HS-27A (cell line): ENCODE measurements at places on chromosomes 1 and 21.

- DNase-seq, result no peak
Measured at GRCh38 chr1:74403606-74404005, 108.8 kb downstream of the LRRC53 start.

DNA sequence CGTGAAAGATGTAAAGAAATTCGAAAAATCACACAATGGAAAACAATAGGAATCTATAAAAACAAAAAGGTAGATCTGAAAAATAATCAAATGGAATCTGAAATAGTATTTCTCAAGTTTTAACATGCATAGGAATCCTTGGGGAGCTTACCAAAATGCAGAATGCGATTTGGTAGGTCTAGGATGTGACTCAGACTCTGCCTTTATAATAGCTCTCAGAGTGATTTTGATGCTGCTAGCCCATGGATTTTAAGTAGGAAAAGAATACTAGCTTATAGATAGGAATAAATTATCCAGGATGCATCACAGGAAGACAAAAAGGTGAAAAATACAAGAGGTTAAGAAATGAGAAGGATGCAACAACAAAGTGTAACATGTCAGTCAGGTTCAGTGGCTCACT, 14.1 kb upstream of the RABGGTB start:
- DNase-seq, result no peak

- DNase-seq, result no peak
Measured at GRCh38 chr1:87872692-87873091, 544.0 kb downstream of the LMO4 start.

DNA sequence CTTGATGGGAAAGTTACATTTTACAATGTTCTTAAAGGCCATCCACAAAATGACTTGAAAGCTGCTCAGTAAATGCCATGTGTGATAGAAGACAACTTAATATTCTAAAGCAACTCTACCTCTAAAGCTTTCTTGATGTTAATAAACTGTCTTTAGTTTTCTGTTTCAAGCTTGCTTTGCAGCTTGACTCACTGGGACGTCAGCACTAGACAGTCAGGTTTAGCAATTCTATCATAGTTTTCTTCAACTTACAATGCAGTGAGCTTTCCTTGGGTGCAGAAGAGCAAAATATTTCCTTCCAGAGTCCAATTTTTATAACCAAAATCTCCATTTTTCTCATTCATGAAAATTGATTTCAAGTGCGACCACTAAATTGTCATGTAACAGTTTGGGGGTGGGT, 273.1 kb downstream of the NTNG1 start:
- DNase-seq, result no peak

- no peak for DNase-seq
Measured at GRCh38 chr1:36101546-36101945, 12.9 kb downstream of the ADPRS start.
